Right ventricle myocardium superior (tissue), 1 donor: ENCODE measurements at places on chromosomes 5 and 9. TPM values are rescaled to one million over a fixed set of nuclear protein-coding genes. Genes with fewer than 3 reads are reported as not detected.

PTGES gene
- 4.5 TPM for total RNA-seq

PCDHAC2 gene
- total RNA-seq: 0.48 TPM

PLPPR1 gene
- total RNA-seq: not detected

DNA sequence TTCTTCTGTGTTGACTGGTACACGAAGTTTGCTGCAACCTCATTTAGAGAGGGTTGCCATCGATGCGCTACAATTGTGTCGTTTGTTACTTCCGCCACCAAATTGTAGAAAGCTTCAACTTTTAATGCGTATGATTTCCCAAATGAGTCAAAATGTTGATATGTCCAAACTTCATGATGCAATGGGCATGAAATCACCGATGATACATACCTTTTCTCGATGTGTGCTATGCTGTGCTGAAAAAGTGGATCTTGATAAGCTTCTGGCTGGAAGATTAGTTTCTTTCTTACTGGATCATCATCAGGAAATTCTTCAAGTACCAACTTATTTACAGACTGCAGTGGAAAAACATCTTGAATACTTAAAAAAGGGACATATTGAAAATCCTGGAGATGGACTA lies 65.7 kb downstream of the TMEM38B start:
- no peak for DNase-seq

DNA sequence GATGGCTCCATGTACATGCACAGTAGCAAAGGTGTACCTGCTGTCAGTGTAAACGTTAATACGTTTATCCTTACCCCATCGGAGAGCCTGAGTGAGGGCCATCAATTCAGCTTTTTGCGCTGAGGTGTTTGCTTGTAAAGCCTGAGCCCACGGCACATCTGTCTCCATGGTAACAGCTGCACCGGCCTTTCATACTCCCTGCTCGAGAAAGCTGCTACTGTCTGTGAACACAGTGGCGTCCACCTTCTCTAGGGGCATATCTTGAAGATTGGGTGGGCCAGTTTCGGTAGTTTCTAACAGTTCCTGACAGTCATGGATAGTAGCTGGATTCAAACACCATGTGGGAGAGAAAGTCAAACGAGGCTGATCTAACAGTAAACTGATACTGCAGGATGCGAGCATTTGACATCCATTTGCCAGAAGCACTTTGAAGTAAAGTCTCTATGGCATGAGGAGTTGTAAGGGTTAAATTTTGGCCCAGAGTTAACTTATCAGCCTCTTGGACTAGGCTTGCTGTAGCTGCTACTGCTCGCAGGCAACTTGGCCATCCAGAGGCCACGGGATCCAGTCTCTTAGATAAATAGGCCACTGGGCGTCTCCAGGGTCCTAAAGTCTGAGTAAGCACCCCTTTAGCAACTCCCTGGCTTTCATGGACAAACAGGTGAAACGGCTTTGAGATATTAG lies 21.0 kb upstream of the RHOBTB3 start:
- DNase-seq: peak; percentile 53

DNA sequence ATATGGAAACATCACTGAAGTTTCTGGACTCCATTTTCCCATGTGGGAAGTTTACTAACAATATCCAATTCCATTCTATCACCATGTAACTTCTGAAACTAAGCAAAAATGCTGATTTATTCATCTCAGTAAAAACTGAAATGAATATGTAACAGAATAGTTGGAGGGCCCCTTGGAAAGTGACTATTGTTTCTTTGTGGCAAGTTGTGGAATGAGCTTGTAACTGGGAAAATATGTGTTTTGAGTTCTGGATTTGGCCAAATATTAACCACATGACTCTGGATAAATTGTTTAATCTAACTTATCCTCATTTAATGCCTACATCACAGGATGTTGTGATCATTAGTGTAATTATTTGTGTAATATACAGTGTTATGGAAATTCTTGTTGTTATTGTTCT lies 619.3 kb downstream of the TLE4 start:
- no peak for DNase-seq

DNA sequence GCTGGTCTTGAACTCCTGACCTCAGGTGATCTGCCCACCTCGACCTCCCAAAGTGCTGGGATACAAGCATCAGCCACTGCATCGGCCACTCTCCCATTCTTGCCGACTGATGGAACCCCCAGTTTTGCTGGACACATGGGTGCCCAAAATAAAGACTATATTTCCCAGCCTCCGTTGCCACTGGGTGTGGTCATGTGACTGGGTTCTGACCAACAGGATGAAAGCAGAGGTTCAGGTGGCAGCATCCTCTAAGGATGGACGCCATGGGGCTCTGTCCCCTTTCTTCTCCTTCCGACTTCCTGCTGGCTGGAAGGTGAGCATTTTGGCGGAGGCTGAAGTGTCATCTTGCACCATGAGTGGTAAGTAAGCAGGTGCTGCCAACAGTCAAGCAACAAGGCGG lies 10.3 kb downstream of the PDLIM7 start:
- DNase-seq: no peak

DNA sequence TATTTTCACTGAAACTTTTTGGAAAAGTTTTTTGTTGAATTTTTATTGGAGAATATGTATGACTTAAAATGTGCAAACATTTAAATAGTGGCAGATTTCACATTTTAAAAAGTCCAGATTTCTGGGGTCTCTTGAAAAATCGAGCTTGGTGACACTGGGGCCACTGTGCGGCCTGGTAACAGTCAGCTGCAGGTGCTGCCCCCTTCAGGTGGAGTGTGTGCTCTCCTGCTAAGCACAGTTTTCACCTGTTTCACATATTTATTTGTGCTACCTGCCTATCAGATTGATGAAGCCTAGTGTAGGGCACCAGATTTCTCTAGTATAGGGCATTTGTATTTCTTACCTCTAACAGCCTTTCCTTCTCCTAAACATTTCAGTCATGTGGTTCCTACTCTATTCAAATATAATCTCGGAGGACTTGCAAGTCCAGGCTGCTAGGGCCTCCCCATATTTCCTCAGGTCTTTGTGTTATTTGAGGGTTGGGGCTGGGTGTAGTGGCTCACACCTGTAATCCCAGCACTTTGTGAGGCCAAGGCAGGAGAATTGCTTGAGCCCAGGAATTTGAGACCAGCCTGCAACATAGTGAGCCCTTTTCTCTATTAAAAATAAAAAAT lies 95.8 kb upstream of the KLF9 start:
- peak; percentile 56 for DNase-seq
